ENCODE measurements at places on chromosomes 4 and X. TPM values are rescaled to one million over a fixed set of nuclear protein-coding genes. Genes with fewer than 3 reads are reported as not detected.

- no peak overlapping the region for H3K27ac ChIP-seq
- no peaks in the 10 kb centered on the region for H3K36me3 ChIP-seq
- DNase-seq = peak; percentile 17
- no peaks in the 10 kb centered on the region for H3K4me1 ChIP-seq
Measured at GRCh38 chrX:58025979-58026378, 115.7 kb upstream of the ZXDA start.

DNA sequence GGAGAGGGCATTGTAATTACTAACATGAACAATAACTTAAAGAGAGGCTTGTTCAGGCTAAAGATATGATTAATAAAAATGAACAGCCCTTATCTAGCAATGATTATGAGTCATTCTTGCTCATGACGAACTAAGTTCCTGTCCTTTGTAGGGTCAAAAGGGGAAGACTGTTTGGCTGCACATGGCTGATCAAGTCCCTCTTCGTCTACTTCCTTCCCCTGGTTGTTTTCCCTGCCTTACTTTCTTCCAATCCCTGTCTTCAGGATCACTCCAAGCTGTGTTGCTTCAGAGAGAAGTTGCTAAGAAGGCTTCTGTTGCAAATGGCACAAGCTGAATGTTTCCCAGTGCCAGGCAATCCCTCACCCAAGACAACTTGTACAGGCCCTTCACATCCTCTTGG, 115.0 kb upstream of the HS3ST1 start:
- no peaks in the 10 kb centered on the region for H3K36me3 ChIP-seq
- H3K27ac ChIP-seq = no peak overlapping the region
- no peaks in the 10 kb centered on the region for H3K4me1 ChIP-seq
- H3K27me3 ChIP-seq = no peaks in the 10 kb centered on the region
- H3K4me3 ChIP-seq = no peak overlapping the region
- no peak for DNase-seq

Gene MMRN1
- total RNA-seq = not detected

DNA sequence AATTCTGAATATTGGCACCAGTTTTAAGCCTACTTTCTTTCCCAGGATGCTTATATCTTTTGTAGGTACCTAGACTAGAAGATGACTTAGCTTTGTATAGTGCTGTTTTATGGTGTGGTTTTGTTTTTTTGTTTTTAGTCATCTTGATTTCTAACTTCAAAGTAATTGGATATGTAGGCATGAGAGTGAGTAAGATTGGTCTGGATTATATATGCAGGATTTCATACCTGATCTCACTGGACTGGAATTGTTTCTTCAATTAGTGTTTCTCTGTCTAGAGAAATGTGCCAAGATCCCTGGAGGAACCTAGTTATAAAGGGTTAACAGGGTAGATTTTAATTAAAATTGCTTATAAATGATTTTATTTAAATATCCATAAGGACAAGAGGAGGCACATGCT, 23.1 kb downstream of the NAP1L5 start:
- H3K27ac ChIP-seq = no peak overlapping the region
- DNase-seq = no peak
- H3K36me3 ChIP-seq = no peaks in the 10 kb centered on the region
- H3K4me1 ChIP-seq = no peaks in the 10 kb centered on the region

GRCh38 chr4:172808196-172808595, 360.4 kb upstream of the GALNT7 start:
- no peaks in the 10 kb centered on the region for H3K36me3 ChIP-seq
- no peak overlapping the region for H3K4me3 ChIP-seq
- no peak overlapping the region for H3K27ac ChIP-seq
- DNase-seq = no peak
- H3K27me3 ChIP-seq = no peaks in the 10 kb centered on the region

- H3K27me3 ChIP-seq = no peaks in the 10 kb centered on the region
- no peak for DNase-seq
- H3K4me1 ChIP-seq = peaks cover 44% of the 10 kb centered on the region
- no peaks in the 10 kb centered on the region for H3K36me3 ChIP-seq
- no peak overlapping the region for H3K4me3 ChIP-seq
- no peak overlapping the region for H3K27ac ChIP-seq
Measured at GRCh38 chrX:71098951-71099506, 3.4 kb downstream of the FOXO4 start.

- H3K4me3 ChIP-seq = no peak overlapping the region
- H3K27ac ChIP-seq = no peak overlapping the region
- H3K36me3 ChIP-seq = no peaks in the 10 kb centered on the region
- DNase-seq = no peak
- no peaks in the 10 kb centered on the region for H3K27me3 ChIP-seq
Measured at GRCh38 chr4:127239902-127240763, 392.6 kb upstream of the INTU start.

- no peaks in the 10 kb centered on the region for H3K27me3 ChIP-seq
- DNase-seq = no peak
- H3K27ac ChIP-seq = no peak overlapping the region
- no peaks in the 10 kb centered on the region for H3K4me1 ChIP-seq
Measured at GRCh38 chrX:40485102-40485826, 95.5 kb upstream of the ATP6AP2 start.

DNA sequence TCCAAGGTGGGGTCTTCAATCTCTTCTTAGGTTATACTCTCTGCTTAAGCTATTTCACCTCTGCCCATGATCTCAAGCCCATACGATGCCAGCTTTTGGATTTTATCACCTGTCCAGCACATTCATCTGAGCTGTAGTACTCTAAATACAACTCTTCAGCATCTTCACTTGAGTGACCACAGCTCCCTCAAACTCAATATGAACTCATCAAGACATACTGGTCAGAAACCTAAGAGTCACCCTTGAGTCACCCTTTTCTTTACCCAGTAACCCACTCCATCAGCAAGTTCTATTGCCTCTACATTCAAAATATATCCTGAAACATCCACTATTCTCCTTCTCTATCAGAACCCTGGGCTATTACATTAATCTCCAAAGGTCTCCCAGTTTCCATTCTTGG, 69.4 kb downstream of the DCHS2 start:
- no peak for DNase-seq
- no peak overlapping the region for H3K4me3 ChIP-seq
- H3K27me3 ChIP-seq = peaks cover 8% of the 10 kb centered on the region
- no peak overlapping the region for H3K27ac ChIP-seq
- peaks cover 3% of the 10 kb centered on the region for H3K4me1 ChIP-seq

- peaks cover 75% of the 10 kb centered on the region for H3K4me1 ChIP-seq
- H3K4me3 ChIP-seq = peak overlapping the region; percentile 30
- peak; percentile 32 for DNase-seq
- H3K27ac ChIP-seq = peak overlapping the region; percentile 61
- H3K27me3 ChIP-seq = no peaks in the 10 kb centered on the region
Measured at GRCh38 chr4:139834981-139835391, 169.4 kb downstream of the MGST2 start.

DNA sequence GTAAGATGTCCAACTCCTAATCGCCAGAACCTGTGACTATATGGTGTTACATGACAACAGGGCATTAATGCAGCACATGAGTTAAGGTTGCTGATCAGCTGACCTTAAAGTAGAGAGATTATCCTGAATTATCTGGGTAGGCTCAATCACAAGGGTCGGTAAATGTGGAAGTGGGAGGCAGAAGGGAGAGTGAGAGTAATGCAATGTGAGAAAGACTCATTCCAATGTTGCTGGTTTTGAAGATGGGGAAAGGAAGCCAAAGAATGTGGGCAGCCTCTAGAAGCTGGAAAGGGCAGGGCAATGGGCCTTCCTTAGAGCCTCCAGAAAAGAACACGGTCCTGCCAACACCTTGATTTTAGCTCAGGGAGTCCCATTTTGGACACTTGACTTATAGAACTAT, 67.4 kb downstream of the STX18 start:
- no peak for DNase-seq
- H3K27ac ChIP-seq = peak overlapping the region; percentile 68
- H3K27me3 ChIP-seq = no peaks in the 10 kb centered on the region
- H3K4me1 ChIP-seq = peaks cover 55% of the 10 kb centered on the region

Gene ANOS1
- total RNA-seq = not detected

Gene PPP4R3C
- not detected for total RNA-seq
